ENCODE measurements at places on chromosomes 4 and X.

DNA sequence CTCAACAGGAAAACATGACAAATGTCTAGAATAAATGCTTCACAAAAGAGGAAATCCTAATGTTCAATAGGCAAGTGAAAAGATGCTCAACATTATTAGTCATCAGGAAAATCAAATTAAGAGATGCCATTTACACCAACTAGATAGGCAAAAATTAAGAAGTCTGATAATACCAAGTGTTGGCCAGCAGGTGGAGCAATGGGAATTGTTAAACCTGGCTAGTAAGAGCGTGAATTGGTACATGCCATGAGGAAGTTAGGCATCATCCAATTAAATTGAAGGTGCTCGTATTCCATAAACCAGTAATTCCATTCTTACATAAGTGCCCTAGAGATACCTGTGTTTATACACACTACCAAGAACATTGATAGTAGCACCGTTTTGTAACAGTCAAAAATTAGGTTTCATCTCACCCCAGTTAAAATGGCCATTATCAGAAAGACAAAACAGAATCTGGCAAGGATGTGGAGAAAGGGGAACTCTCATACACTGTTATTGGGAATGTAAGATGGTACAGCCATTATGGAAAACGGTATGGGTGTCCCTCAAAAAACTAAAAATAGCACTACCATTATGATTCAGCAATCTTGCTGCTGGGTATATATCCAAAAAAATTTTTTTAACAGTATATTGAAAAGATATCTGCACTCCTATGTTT lies 14.0 kb upstream of the ZCCHC18 start:
- DNase-seq: no peak

DNA sequence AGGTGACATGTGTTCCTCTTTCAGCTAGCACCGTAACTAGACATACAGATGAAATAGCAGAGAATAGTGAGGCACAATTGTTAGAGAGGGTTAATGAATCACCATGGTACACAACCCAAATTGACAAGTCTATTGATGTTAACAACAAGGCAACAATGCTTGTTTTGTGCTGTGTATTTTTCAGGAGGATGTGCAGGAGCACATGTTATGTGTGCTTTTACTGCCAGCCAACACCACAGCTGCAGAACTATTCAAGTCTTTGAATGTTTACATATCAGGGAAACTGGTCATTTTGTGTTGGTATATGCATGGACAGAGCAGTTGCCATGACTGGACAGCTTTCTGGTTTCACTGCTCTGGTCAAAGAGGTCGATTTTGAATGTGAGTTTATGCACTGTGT lies 32.8 kb downstream of the STBD1 start:
- no peak for DNase-seq

GRCh38 chr4:173525118-173526011 lies 4.7 kb downstream of the HAND2 start:
- DNase-seq: no peak

DNA sequence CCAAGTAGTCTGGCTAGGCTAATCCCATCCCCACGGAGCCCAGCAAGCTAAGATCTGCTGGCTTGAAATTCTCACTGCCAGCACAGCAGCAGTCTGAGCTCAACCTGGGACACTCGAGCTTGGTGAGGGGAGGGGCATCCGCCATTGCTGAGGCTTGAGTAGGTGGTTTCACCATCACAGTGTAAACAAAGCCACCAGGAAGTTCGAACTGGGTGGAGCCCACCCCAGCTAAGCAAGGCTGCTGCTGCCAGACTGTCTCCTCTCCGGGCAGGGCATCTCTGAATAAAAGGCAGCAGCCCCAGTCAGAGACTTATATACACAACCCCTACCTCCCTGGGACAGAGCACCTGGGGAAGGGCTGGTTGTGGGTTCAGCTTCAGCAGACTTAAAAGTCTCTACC lies 639.6 kb downstream of the IQCM start:
- no peak for DNase-seq

GRCh38 chrX:826448-826847 lies 195.9 kb downstream of the SHOX start:
- DNase-seq: no peak

DNA sequence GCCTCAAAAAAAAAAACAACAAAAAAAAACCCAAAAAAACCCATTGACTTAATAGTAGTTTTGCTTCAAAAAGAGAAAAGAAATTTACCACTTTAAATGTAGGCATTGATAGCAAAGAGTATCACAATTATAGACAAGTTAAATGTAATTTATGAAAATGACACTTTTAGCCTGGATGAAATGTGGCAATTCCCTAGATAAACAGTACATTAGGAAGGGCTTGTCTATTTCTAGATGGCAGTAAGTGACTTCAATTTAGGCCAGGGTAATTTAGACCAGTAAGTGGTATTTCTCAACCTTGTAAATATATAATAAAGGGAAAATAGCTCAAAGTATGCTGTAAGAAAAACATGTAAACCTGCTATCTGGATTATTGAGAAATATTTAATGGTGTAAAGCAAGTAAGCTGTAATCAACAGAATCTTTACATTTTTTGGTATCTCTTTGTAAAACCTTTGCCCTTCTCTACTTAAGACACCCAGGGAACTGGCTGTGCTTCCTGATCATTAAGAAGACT lies 103.7 kb upstream of the RAPGEF2 start:
- DNase-seq: no peak

DNA sequence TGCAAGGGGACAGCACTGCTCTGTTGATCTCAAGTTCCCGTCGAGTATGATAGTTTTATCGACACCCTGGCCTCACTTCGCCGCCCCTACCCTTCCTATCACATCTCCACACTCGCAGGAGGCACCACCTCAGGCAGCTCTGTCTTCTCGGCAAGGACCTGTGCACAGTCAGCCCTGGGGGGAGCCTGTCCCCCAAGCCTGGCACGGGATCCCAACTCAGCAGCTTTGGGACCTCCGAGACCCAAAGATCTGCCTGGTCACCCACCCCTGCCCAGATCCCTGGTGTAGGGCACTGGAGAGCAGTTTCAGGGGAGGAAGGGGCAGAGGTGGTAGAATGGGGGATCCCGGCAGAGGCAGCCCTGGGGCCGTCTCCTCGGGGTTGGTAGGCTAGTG lies 18.0 kb upstream of the UBA1 start:
- no peak for DNase-seq

DNA sequence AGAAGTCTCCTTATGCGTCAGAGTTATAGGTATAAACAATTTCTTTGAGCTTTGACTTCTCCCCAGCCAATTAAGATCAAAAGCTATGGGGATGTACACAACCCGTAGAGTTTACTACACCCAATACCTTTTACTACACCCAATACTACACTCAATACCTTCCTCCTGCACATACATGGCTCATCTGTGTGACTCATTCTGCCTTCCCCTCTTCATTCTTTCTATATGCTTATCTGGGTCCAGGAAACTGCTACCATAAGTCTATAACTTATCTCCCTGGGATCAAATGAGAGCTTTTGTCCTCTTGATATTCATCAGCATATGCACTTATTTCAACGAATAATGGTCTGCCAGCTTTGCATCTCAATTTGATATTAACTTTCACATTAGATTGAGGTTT lies 28.2 kb downstream of the ANKRD50 start:
- no peak for DNase-seq

- no peak for DNase-seq
Measured at GRCh38 chr4:24089851-24090534, 200.1 kb upstream of the PPARGC1A start.

DNA sequence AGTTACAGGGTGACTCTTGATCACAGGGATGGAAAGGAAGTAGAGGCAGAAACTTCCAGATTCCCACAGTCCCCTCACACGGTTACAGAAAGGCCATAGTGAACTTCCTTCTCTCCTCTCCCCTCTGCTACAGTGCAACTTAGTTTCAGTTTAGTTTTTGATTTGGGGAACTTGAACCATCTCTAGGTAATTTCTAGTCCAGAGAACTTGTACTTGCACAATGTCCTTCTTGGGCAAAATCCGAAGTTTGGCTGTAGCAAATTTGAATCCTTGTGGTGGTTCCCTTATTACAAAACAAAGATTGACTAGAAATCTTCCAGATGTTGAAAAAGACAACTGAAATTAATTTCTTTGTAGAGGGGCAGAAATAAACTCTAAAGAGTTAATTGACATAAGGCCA lies 1.2 kb upstream of the BLTP1 start:
- no peak for DNase-seq

DNA sequence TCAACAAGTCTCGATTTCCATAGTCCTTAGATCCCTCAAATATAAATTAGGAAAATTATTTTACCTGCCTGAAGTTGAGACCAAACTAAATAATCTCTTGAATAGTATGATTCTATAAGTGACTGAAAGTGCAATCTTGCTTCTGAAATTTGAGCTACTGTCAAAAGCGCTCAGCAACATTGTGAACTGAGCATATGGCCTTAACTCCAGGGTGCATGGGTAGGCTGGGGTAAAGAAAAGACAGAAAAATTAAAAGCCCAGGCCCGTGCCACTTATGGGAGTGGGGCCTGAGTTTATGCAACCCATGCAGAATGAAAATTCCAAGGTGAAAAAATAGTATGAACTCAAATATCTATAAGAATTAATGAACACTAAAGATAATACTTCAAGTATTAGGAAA lies 9.8 kb downstream of the PGRMC2 start:
- no peak for DNase-seq

DNA sequence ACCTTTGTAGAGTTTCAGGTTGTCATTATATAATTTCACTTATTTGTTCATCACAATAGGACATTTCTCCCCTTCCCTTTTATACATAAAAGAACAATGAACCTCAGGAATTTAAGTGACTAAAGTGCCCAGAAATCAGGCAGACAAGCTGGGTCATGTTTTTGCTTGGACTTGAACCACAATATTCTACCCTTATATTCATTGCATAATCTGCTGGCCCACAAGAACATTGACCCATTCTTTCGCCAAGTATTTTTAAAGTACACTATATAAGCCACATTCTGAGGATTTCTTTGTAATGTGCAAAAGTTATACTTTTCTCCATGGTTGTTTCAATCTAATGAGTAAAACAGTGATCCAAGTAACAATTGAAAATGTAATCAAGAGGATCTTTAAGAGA lies 637.5 kb upstream of the SLIT2 start:
- DNase-seq: no peak

DNA sequence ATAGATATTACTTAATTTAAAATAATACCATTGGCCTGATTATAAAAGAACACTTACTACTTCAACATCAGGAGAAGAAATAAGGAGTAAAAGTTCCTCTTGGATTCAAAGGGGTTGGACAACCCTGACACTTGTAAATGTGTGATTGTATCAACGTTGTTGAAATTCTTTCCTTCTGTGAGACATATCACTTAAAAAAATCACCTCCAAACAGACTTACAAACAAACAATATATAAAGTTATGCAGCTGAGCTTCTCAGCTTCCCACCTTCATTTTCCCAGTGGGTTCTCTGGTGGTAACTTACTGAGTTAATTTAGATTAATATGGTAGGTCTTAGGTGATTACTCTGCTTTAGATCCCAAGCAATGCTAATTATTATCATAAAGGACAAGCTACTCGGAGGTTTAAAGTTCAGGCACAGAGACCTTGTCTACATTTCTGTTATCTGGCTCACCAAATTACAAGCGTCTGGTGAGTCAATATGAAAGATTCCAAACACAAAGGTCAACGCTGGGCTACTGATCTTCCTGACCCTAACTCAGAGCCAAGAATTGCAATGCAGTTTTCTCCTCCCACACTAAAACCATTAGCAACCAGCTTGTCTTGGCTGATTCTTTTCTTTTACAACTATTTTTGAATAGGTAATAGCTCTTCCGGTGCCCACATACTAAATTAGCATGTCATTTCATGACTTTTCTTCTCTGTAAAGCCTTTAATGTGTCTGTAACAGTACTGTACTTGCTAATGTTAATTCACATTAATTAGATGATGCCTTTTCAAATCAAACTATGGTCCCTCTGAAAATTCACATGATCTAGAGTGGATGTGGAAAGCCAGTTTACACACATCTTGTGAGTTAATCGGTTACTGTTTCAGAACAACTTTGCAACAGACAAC lies 157.6 kb downstream of the RASL11B start:
- no peak for DNase-seq
